Trophoblast cell (in vitro differentiated cells and primary cell): ENCODE measurements at places on chromosomes 2 and 18.

DNA sequence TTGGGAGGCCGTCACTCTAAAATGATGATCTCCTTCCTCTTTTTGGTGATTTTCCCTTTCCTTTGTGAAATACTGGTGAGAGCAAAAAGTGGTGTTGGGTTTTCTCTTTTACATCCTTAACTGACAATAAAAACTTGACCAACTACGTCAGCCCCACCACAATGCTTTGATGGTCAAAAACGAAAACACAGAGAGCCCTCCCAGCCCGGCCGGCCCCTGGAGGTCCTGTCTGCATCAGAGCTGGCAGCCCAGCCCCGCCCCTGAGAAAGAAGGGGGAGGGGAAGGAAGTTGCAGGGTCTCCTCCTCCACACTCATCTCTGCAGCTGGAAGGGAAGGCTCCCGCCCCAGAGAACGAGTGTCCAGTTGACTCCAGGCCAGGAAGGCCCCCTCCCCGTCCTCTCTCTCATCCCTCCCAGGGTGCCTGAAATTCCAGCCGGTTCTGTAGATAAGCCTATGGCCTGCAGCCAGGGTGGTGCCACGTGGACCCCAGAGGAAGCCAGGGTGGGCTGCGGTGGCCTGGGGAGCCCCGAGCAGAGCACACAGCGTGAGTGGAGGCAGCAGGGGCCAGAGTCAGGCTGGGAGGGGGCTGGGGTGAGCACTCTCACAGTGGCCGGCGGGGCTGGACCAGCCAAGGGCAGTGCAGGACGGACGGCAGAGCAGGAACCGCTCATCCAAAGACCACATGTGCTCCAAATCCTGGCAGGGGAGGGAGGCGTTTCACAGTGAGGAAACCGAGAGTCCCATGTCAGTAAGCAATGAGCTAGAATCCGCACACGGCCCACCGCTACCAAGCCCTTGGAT is 19.8 kb downstream of the BIN1 start:
- no peak overlapping the region for H3K4me3 ChIP-seq
- H3K27ac ChIP-seq: no peak overlapping the region
- no peaks in the 10 kb centered on the region for H3K36me3 ChIP-seq
- no peaks in the 10 kb centered on the region for H3K27me3 ChIP-seq

DNA sequence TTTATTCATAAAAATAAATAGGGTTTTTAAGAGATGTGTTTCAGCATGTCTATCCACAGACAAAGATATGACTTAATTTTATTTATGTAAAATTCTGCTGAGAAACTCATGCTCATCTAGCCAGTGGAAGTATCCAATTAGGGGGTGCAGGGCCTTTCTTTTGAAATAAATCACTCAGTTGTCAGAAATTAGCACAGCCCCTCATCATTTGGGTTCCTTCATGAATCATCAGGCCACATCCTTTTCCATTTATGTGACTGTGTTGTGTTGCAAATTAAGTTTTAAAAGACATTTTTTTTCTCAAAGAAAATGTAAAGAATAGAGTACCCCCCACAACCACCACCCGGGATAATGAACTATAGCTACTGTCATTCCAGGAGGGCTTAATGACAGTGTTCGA is 185.8 kb downstream of the NRP2 start:
- no peaks in the 10 kb centered on the region for H3K36me3 ChIP-seq
- DNase-seq: no peak
- no peak overlapping the region for H3K27ac ChIP-seq

DNA sequence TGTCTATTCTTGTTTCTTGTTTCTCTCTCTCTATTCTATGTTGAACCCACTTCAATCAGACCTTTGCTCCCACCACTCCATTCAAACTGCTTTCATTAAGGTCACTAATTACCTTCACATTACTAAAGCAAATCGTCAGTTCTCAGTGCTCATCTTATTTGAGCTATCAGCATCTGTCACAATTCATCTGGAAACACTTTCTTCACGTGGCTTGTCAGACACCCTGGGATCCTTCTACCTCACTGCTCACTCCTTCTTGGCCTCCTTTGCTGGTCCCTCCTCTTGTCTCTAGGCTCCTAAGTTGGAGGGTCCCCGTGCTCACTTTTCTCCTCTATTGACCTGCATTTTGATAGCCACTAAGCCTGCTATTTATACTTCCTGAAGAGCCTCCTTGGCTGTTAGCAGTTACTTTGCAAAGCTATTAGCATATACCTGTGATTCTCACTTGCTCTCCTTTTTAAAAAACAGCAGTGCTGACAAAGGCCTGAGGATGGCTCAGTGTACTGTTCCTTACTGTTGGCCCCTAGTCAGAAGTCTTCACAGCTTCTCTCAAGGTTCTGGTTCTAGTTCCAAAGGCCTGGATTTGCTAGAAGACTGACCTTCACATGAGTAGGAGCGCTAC is 80.2 kb downstream of the PLEKHM3 start:
- H3K36me3 ChIP-seq: no peaks in the 10 kb centered on the region
- DNase-seq: no peak
- no peak overlapping the region for H3K27ac ChIP-seq

DNA sequence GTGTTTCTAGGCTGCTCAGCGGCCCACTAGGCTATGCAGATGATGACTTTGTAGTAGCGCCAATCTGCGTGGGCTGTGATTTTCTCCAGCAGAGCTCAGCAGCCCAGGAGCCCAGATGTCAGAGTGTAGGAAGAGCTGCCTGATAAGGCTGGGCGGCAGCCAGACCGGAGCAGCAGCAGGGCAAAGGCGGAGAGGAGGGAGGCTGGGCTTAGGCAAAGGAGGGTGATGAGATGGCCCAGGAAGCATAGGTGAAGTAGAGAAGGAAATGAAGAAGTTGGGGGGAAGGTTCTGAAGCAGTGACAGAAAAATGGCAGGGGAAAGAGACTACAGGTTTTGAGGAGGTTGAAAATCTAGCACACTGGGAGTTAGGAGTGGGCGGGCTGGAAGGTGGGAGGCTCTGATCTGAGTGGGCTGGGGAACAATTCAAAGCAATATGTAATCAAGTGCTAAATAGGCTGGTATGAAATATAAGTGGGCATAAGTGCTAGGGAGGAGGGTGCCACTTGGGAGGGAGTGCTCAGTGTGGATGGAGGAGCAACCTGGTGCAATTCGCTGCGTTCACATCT is 50.6 kb upstream of the STPG4 start:
- no peak overlapping the region for H3K4me3 ChIP-seq
- H3K36me3 ChIP-seq: no peaks in the 10 kb centered on the region
- H3K27ac ChIP-seq: no peak overlapping the region
- no peak for DNase-seq
- no peaks in the 10 kb centered on the region for H3K27me3 ChIP-seq

DNA sequence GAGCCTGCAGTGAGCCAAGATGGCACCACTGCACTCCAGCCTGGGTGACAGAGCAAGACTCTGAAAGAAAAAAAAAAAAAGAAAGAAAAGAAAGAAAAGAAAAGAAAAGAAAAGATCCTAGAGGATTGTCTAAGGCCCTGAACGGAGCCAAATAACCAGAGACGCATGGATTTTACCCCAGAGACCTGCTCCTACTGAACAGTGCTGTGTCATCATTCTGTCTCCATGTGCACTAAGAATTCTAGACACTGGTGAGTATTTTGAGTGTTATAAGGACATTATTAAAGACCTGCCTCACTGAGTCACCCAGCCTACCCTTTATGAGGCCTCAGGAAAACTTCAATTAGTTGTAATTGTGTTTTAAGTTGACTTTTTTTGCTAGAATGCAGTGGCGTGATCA is 61.9 kb upstream of the RIOK3 start:
- no peak for DNase-seq
- no peaks in the 10 kb centered on the region for H3K4me1 ChIP-seq
- no peaks in the 10 kb centered on the region for H3K36me3 ChIP-seq
- H3K27me3 ChIP-seq: no peaks in the 10 kb centered on the region

GRCh38 chr18:22542406-22542835 is 124.7 kb upstream of the CTAGE1 start:
- H3K27ac ChIP-seq: peak overlapping the region; percentile 1
- no peaks in the 10 kb centered on the region for H3K36me3 ChIP-seq
- DNase-seq: peak; percentile 75
- no peak overlapping the region for H3K4me3 ChIP-seq

DNA sequence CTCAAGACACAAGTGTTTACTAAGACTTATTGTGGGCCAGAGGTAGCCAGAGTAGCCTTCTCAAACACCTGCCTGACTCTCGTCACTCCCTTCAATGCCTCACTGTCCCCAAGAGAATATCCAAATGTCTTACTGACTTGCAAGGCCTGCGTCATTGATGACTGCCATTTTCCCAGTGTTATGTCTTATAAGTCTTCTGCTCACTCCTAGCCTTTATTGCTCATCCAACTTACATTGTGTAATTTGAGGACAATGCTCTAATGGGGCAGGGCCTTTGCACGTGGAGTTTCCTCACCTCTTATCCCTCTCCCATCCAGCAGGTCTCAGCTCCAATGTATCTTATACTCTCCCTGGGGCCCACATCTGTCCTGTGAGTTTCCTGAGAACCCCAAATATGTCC is 10.1 kb upstream of the CD226 start:
- no peak overlapping the region for H3K4me3 ChIP-seq
- no peak overlapping the region for H3K27ac ChIP-seq
- no peaks in the 10 kb centered on the region for H3K4me1 ChIP-seq
- no peaks in the 10 kb centered on the region for H3K27me3 ChIP-seq

- H3K36me3 ChIP-seq: no peaks in the 10 kb centered on the region
- H3K27ac ChIP-seq: no peak overlapping the region
- DNase-seq: peak; percentile 96
- no peak overlapping the region for H3K4me3 ChIP-seq
Observed at GRCh38 chr2:218187296-218188015, 20.7 kb upstream of the CXCR1 start.

DNA sequence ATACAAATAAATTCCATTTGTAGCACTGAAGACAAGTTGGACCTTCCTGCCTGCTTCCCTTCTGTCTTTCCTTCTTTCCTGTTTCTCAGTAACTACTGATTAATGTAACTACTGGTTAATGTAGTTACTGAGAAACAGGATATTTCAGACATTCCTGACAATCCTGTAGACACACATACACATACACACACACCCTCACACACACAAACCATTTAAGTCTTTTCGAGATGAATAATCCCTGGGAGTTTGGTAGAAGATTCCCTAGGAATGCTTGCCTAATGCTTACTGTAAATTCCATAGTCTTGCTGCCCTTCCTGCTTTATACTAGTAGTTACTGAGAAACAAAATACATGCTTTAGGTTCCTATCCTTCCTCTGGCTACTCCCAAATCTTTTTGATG is 83.9 kb downstream of the PIK3C3 start:
- peaks cover 2% of the 10 kb centered on the region for H3K36me3 ChIP-seq
- H3K27me3 ChIP-seq: no peaks in the 10 kb centered on the region
- no peaks in the 10 kb centered on the region for H3K4me1 ChIP-seq
- DNase-seq: peak; percentile 90
- no peak overlapping the region for H3K4me3 ChIP-seq

DNA sequence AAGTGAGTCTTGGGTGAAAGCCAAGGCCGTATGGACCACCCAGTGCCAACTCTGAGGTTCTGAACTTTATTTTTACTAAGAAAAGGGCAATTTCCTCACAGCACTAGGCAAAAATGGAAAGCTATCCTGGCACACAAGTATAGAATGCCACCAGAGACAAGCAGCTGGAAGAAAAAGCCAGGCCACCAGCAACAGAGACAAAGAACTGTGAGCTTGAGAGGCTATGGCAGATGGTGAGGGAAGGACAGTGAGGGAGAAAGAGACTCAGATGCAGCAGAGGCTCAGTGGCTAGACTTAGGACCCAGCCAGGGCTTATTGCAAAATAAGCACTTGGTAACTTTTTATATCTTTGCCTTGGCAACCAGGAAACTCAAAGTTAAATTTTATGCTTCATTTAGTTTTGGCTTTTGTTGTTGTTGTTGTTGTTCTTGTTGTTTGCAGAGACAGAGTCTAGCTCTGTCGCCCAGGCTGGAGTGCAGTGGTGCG is 78.0 kb upstream of the BZW1 start:
- no peak overlapping the region for H3K4me3 ChIP-seq
- H3K27me3 ChIP-seq: no peaks in the 10 kb centered on the region
- no peaks in the 10 kb centered on the region for H3K36me3 ChIP-seq
- DNase-seq: no peak

DNA sequence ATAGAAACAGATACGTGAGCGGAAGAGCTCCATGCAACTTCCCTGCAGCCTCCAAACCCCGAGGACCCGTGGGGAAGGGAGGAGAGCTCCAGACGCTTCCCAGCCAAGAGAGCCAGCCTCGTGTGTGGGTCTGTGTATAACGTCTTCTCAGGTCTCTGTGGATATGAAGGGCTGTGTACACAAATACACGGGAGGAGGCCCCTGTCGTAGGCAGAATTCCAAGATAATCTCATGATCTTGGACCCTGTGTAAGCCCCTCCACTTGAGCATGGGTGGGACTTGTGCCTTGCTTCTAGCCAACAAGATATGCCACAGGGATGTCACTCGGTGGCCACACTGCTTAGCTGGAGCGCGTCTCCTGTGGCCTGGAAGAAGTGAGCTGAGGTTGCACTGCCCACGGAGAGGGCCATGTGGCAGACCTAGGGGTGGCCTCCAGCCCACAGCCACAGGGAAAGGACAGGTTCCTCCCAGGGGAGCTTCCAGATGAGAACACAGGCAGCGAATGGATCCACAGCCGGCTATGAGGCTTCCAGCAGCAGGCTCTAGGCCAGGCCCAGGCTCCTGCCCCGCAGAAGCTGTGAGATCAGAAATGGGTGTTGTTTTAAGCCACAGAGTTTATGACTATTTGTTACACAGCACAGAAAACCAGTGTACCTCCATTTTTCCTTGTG is 15.6 kb upstream of the KLF11 start:
- H3K4me3 ChIP-seq: no peak overlapping the region
- no peaks in the 10 kb centered on the region for H3K27me3 ChIP-seq
- no peak overlapping the region for H3K27ac ChIP-seq
- no peaks in the 10 kb centered on the region for H3K36me3 ChIP-seq

- H3K27ac ChIP-seq: no peak overlapping the region
- H3K4me1 ChIP-seq: no peaks in the 10 kb centered on the region
- H3K4me3 ChIP-seq: no peak overlapping the region
- peak; percentile 27 for DNase-seq
- no peaks in the 10 kb centered on the region for H3K36me3 ChIP-seq
Observed at GRCh38 chr2:228917220-228917619, 353.9 kb downstream of the PID1 start.

- H3K36me3 ChIP-seq: peaks cover 2% of the 10 kb centered on the region
- no peak for DNase-seq
- H3K27ac ChIP-seq: no peak overlapping the region
- no peak overlapping the region for H3K4me3 ChIP-seq
Observed at GRCh38 chr2:175981551-175981950, 20.5 kb downstream of the LNPK start.

GRCh38 chr2:98313492-98314250 is 32.6 kb upstream of the CNGA3 start:
- no peaks in the 10 kb centered on the region for H3K36me3 ChIP-seq
- H3K27me3 ChIP-seq: no peaks in the 10 kb centered on the region
- no peak for DNase-seq
- H3K4me1 ChIP-seq: no peaks in the 10 kb centered on the region

- H3K4me1 ChIP-seq: no peaks in the 10 kb centered on the region
- no peak overlapping the region for H3K27ac ChIP-seq
- no peak overlapping the region for H3K4me3 ChIP-seq
- no peaks in the 10 kb centered on the region for H3K27me3 ChIP-seq
- H3K36me3 ChIP-seq: no peaks in the 10 kb centered on the region
- DNase-seq: no peak
Observed at GRCh38 chr2:151029406-151030157, 232.1 kb downstream of the RBM43 start.

GRCh38 chr18:363301-364085 is 95.6 kb upstream of the THOC1 start:
- DNase-seq: no peak
- H3K27me3 ChIP-seq: no peaks in the 10 kb centered on the region
